Endothelial cell of umbilical vein (primary cell): ENCODE measurements at places on chromosomes 4 and X. TPM values are rescaled to one million over a fixed set of nuclear protein-coding genes. Genes with fewer than 3 reads are reported as not detected.

TRPC3 gene
- not detected in 2 replicates for total RNA-seq

DNA sequence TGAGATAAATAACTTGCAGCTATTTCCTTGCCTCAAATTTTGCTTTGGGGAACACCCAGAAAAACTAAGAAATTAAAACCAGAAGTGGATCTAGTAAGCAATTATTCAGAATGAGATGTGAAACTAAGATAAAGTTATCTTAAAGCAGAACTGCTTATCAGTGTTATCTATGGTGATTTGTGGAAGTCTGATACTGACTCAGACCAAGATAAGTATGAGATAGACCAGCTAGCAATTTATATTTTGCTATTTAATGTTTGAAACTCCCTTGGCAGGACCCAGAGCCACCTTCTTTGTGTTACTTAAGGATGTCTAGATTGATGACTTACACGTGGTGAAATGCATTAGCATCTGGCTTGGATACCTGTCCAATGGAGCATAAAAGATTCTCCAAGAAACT lies 368.1 kb downstream of the EPHA5 start:
- DNase-seq, result no peak

DNA sequence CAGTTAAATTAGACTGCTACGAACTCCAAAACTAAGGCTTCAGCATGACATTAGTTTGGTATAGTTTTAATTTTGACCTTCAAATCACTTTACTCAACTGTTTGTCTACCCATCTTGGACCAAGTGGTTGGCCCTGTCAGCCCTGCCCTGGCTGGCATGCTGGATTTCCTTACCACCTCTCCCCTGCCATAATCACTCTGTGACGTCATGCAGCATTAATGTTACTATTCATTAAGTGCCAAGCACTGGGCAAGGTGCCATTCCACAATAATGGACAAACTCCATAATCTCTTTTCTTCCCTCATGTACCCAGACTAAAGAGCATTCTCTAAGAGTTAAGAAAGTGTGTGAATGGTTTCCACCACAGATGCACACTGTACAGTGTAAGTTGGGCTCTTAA lies 277.0 kb upstream of the INTU start:
- DNase-seq, result no peak

DNA sequence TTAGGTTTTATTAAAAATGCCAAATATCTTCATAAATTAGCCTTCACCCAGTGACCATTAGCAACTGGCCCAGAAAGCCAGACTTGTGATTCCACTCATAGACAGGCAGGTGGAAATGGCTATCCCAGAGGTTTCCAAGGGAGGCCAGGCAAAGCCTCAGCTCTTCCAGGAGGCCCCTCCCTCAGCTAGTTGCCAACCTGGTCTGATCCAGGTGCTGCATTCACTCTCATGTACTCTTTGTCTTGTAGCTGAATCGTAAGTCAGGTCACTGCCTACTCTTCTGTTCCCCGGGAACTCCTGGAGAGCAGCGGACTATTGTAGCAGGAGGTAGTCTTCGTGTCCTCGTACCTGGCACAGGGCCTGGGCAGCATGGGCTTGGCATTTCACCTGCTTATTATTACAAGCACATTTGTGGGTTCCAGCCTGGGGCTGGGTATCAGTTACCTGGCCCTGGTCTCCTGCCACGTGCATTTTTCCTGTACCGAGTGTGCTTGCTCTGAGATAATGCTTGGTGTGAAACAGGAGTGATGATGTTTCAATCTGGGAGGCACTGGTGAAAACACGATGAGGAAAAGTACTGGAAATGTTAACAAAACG lies 101.6 kb downstream of the FAM193A start:
- DNase-seq, result no peak

- no peak for DNase-seq
These were observed 63.4 kb upstream of the PDE5A start for GRCh38 chr4:119692001-119692400.

DNA sequence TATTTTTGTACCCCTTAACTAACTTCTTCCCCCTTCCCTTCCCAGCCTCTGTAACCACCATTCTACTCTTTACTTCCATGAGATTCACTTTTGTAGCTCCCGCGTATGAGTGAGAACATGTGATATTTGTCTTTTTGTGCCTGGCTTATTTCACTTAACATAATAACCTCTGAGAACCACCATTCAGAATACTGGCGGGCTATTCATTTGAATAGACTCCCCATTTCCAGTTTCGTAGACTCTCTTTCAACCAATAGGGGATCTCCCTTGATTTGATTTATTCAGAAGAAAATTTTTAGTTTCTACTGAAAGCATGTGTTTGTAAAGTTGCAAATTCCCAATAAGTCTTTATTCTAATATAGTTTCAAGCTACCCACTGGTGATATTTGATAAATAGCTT lies 117.2 kb downstream of the GATB start:
- no peak for DNase-seq

- no peak for DNase-seq
These were observed 30.6 kb downstream of the CLCN4 start for GRCh38 chrX:10187421-10187820.

DNA sequence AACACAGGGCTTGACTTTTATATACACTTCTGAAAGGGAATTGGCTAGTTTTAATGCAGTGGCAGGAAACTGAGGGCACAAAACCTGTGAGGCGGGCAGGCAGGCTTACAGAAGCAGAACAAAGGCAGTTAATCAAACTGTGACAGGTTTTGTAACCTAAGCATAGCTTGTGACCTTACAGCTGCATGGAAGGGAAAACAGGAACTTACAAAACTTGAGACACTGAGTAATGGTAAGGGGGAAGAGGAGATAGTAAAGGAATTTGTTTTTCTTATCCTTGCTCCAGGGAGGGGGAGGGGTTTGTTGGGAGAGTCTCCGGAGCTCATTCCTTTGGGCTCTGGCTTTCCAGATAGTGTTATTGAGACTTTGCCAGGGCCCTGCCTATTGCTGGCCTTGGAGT lies 55.6 kb downstream of the SLITRK4 start:
- no peak for DNase-seq
